ENCODE measurements at places on chromosomes 1 and 21. TPM values are rescaled to one million over a fixed set of nuclear protein-coding genes. Genes with fewer than 3 reads are reported as not detected.

Gene RCSD1
- total RNA-seq, result 74.7 TPM

- H3K27ac ChIP-seq, result no peak overlapping the region
- H3K4me1 ChIP-seq, result peaks cover 3% of the 10 kb centered on the region
- no peak for DNase-seq
Measured at GRCh38 chr1:91784191-91784590, 101.8 kb downstream of the TGFBR3 start.

- no peak for DNase-seq
- peaks cover 3% of the 10 kb centered on the region for H3K36me3 ChIP-seq
- H3K27ac ChIP-seq, result no peak overlapping the region
Measured at GRCh38 chr1:45945426-45945825, 142.0 kb downstream of the MAST2 start.

DNA sequence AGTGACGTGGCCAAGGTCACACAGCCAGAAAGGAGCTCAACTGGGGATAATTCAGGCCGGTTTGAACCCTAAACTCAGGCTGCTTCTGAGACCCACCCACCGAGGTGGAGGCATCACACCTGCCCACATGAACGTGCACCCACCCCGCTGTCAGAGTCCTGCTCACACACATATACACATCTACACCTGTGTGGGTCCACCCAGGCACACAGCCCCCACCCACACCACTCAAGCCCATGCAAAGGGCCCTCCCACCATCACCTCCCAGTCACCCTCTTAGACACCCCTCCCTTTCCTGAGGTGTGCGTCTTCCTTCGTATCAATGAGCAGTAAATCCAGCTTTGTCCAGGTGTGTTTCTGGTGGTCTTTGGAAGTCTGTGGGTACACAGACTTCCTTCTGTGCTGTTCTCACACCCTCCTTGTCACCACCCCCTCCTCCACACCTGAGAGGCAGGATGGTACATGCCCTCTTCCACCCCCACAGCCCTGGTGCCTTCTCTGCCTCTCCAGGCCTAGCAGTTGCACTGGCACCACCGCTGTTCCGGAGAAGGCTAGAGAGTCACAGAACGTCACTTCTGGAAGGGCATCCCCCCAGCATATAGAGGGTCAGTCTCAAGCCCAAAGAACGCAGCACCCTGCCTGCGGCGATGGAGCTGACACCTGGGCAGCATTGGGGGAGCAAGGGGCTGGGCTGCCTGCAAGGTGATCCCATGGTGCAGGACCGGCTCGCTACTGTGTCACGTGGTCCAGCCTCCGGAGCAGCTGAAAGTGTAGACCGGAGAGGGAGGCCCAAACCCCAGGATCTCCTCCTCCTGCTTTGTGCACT lies 18.9 kb upstream of the FAM131C start:
- no peaks in the 10 kb centered on the region for H3K4me1 ChIP-seq
- DNase-seq, result no peak
- no peak overlapping the region for H3K4me3 ChIP-seq
- H3K27me3 ChIP-seq, result peaks cover 11% of the 10 kb centered on the region
- H3K36me3 ChIP-seq, result no peaks in the 10 kb centered on the region

DNA sequence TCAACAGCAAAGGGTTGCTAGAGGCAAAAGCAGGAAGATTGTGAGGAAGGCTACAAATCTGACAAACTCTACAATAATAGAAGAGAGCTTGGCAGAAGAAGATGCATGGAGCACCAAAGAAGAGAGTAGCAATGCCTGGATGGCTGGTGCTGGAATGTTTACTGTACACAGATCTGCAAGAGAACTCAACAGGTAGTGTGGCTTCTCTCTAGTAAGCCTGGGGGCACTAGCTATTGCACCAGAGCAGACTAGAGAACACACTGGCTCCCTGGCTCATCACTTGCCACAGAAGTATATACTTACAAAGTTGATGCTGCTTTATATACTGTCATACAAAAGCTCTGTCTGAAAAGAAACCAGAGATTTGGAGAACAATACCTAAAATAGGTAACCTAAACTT lies 475.0 kb upstream of the NCAM2 start:
- no peak overlapping the region for H3K27ac ChIP-seq
- H3K36me3 ChIP-seq, result no peaks in the 10 kb centered on the region
- H3K4me3 ChIP-seq, result no peak overlapping the region
- no peaks in the 10 kb centered on the region for H3K4me1 ChIP-seq
- no peak for DNase-seq
